ENCODE measurements at places on chromosomes 1 and 21.

- DNase-seq = no peak
Measured at GRCh38 chr1:178587096-178587495, 74.2 kb downstream of the TEX35 start.

- DNase-seq = no peak
Measured at GRCh38 chr1:1901641-1902294, 10.9 kb upstream of the GNB1 start.

GRCh38 chr1:200180821-200181220, 153.3 kb downstream of the NR5A2 start:
- DNase-seq = peak; percentile 38

DNA sequence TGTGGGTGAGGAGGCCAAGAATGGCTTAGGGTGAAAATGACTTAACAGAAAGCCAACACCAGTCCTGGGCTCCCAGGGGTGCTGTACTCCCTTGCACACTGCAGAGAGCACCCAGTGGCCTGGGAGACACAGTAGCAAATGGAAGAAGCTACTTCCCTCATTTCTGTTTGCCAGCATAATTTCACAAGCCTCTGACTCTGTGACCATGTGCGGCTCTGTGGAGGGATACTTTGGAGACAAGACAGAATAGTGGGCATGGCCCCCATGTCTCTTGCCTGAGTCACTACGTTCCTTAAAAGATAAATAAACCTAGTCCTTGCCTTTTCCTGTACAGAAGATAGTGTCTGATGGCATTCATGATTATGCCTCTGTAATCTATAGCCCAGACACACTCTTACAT, 38.1 kb downstream of the TRIM62 start:
- no peak for DNase-seq

- DNase-seq = no peak
Measured at GRCh38 chr1:41272601-41273000, 30.5 kb upstream of the SCMH1 start.

- no peak for DNase-seq
Measured at GRCh38 chr1:226584164-226584563, 35.6 kb downstream of the STUM start.

- no peak for DNase-seq
Measured at GRCh38 chr1:208329300-208329699, 85.1 kb upstream of the PLXNA2 start.

- DNase-seq = peak; percentile 29
Measured at GRCh38 chr1:215631489-215631888, 64.4 kb downstream of the KCTD3 start.

GRCh38 chr1:29426701-29427279, 190.5 kb downstream of the PTPRU start:
- DNase-seq = no peak

- no peak for DNase-seq
Measured at GRCh38 chr1:38071312-38072256, 25.0 kb upstream of the POU3F1 start.

GRCh38 chr21:29481641-29482040, 182.9 kb downstream of the BACH1 start:
- no peak for DNase-seq

DNA sequence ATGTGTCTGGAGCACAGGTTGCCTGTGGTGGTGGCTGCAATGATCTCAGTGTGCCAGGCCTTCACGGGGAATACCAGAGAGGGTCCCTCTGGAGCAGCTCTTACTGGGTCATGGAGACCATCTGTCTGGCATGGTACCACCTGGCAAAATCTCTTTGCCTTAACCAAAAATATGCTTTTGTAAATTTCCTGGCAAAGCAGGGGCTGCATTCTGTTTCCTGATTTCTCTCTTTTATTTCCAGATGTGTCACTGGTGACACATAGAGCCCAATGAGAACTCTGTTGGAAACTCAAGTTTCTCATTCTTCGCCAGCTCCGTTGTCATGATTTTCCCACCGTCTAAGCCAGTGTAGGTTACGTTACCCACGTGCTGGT, 136.5 kb downstream of the FGGY start:
- DNase-seq = no peak

DNA sequence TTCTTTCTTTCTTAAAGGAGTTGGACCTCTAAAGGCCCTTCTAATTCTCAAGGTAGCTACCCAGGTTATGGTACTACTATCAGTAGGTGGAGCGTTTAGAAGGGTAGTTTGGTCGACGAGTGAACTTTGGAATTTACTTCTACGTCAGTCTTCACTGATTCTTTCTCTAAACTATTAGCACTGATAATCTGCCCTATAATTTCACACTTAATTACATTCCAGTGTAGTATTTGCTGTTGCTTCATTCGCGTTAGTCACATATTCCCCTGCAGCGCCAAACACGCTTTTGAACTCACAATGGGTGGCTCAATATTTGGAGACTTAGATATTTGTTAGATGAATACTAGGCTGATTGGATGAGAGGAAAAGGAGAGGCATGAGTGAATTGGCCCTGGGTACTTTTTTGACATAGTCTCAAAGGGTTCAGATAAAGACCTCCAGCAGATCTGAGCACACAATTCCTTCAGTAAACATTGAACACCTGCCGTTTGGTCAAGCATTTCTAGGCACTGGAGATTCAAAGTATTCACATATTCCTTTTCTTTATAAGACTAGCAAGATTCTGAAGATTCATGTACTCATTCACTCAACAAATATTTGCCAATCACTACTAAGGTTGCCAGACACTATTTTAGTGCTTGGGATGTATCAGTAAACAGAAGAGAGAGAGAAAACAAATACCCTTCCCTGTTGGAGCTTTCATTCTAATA, 929 bp upstream of the FOXJ3 start:
- no peak for DNase-seq

DNA sequence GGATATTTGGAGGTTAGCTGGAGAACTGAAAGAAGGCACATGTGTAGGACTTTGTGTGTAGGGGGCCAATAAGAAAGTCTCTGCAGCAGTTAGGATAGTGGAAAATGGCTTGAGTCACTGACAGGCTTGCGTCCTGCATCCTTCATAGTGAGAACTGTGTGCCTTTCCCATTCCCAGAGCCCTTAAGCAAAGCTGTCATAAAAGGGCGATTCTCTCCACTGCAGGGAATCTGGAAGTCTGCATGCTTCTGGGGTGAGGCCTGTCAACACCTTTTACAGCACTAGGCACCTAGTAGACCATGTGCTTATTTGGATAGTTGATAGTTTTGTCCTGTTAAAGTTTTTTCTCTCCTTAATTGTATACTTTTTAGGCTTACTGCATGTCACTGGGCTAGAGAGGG, 39.4 kb upstream of the MACF1 start:
- DNase-seq = no peak

DNA sequence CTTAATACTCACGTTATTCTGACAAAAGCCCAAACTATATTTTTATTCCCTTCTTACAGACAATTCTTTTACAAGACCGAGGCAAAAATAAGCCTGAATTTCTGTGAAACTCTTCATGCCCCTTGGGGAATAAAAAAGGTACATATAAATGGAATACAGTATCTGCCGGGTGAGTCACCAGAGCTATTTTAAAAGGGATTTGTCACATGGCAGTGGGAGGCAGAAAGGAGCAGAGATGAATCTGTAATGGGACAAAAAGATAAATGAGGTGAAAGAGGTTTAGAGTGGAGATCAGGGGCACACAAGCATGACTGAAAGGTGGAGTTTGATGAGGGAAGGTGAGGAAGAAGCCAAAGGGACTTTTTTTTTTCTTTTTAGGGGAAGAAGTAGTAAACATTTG, 8.8 kb downstream of the XCL1 start:
- no peak for DNase-seq
